ENCODE measurements at places on chromosomes 16 and 17. TPM values are rescaled to one million over a fixed set of nuclear protein-coding genes. Genes with fewer than 3 reads are reported as not detected.

Gene PRSS33
- not detected for total RNA-seq

Gene PDILT
- not detected for total RNA-seq

Gene ATP1B2
- total RNA-seq, result 3.7 TPM

Gene ATP2C2
- not detected for total RNA-seq

Gene MMD
- total RNA-seq, result 29.1 TPM

Gene NTN1
- total RNA-seq, result 99.9 TPM

Gene CALCOCO2
- total RNA-seq, result 241 TPM

Gene SKAP1
- total RNA-seq, result 0.88 TPM

Gene KRTAP4-5
- total RNA-seq, result not detected

Gene RUNDC3A
- 0.85 TPM for total RNA-seq

Gene DOC2A
- 0.77 TPM for total RNA-seq

Gene KRT27
- total RNA-seq, result not detected

Gene ZFHX3
- 11.9 TPM for total RNA-seq

Gene CCL17
- not detected for total RNA-seq

Gene C16orf54
- total RNA-seq, result 1.7 TPM

Gene PPM1E
- total RNA-seq, result 2.1 TPM

Gene TBX21
- total RNA-seq, result 0.34 TPM

Gene ABCA6
- 42.2 TPM for total RNA-seq

Gene MRPL58
- total RNA-seq, result 46.7 TPM

Gene HOXB13
- not detected for total RNA-seq

Gene DHRS13
- total RNA-seq, result 3.7 TPM

Gene PRAC1
- total RNA-seq, result not detected

Gene CWC25
- 8.5 TPM for total RNA-seq

Gene PPP1R1B
- 5.3 TPM for total RNA-seq

All from left cardiac atrium (tissue), 4 donors.